ENCODE measurements at places on chromosomes 1 and 21.

- DNase-seq: no peak
Observed at GRCh38 chr1:221448585-221449175, 293.2 kb downstream of the DUSP10 start.

DNA sequence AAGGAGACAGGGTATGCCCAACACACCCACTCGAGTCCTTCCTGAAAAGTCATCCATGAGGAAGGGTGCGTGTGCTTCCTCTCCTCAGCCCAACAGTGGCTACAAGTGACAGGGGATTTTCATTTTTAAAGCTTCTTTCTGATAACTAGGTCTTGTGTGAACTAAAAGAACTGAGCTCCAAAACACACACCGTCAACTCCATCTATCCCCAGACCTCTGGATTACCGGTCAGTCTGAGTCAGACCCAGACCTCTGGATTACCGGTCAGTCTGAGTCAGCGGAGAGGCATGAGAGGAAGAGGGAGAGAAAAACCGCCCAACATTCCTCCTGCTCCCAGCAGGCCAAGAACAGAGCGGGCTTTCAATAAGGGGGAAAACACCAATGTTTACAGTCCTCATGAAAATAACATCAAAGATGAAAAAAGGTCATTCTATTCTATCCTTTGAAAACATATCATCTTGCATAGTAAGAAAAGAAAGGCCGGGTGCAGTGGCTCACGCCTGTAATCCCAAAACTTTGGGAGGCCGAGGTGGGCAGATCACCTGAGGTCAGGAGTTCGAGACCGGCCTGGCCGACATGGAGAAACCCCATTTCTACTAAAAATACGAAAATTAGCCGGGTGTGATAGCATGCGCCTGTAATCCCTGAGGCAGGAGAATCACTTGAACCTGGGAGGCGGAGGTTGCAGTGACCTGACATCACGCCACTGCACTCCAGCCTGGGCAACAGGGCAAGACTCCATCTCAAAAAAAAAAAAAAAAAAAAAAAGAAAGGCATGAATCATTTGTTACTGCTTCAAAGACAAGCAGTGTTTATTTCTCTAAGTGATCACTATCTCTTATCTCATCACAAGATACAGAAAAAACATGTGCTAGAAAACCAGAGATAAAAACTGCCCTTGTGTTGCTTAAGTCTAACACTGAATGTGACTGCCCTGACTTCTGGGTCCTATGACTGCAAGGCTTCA lies 3.4 kb downstream of the PTTG1IP start:
- no peak for DNase-seq

- no peak for DNase-seq
Observed at GRCh38 chr1:74504933-74505512, 7.4 kb downstream of the LRRC53 start.

DNA sequence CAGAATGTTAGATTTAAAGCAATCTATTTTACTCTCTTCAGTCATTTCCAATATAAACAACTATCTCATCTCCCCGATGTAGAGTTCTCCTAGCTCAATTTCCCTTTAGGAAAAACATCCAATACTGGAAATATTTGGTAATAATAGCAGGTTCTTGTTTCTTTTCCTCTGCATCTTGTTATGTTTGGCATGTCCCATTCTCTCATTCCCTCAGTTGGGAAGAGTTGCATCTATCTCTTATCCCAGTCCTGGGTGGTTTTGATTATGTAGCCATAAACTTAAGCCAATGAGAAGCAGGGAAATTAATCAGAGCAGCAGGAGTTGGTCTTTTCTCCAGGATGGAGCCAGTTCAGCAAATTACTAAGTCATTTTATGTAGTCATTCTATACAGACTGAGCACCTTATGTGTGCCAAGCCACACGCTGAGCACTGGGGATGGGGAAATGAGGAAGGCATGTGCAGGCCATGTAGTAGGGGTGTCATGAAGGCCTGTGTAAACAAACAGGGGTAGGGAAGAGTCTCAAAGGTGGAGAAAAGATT lies 418.2 kb upstream of the NFIA start:
- no peak for DNase-seq

DNA sequence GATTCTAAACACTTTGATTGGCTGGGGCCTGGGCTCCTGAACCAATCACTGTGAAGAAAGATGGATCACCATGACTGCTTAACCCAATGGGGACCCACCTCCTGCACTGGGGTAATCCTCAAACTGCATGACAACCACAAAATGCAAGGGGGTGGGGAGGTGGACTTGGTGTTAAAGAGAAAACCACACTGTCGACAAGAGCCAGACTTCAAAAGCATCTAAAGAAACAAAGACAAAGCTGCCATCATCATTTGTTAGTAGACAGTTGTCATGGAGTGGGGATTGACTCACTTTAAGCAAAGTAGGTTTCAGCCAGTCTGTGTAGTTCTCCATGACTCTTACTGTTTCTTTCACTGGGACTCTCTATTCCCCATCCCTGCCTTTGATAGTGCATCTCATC lies 433.8 kb downstream of the PLPP3 start:
- no peak for DNase-seq

DNA sequence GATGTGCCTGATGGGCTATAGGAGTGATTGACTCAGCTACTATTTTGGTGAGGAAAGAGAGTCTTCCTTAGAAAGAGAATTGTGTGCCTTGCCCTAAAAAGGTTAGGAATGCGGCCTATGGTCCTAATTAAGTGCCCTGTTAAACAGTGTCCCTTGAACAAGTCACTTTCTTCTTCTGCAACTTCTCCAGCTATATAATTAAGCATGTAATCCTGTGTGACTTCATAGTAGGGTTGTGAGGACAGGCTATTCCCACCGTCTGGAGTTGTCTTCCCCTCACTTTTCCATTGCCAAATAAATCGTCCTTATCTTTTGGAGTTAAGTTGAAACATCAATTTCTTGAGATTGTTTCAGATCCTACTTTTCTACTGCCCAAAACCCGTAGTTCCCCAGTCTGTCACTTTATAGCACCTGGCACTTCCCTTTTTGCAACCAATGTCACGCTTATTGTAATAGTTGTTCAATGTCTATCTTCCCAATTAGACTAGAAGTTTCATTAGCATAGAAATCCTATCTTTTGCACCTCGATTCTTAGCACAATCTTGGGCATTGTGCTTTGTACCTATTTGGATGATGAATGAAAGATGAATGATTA lies 27.6 kb upstream of the SLC16A1 start:
- DNase-seq: no peak

- no peak for DNase-seq
Observed at GRCh38 chr21:45406801-45407628, 2.0 kb downstream of the COL18A1 start.

GRCh38 chr1:156708218-156708661 lies 2.9 kb upstream of the CRABP2 start:
- DNase-seq: no peak

- no peak for DNase-seq
Observed at GRCh38 chr1:206587904-206588303, 24.4 kb downstream of the EIF2D start.

DNA sequence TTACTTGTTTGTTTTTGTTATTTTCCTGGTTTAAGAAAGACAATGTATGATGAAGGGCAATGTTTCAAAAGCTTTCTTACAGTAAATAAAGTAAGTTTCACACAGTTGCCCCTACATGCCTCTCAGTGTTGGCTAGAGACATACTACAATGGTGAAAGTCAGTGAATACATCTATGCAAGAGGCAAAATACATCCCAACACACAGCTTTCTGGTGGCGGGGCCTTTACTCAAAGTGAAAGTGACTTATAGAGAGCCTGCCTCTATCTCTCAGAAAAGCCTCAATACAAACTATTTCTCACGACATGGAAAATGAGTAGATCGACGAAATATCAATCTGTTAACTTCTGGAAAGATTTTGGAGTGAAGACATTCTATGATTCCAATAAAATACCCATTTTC lies 122.3 kb downstream of the SLC30A10 start:
- DNase-seq: no peak
